WTC11 (cell line): ENCODE measurements at places on chromosomes 11 and 22.

DNA sequence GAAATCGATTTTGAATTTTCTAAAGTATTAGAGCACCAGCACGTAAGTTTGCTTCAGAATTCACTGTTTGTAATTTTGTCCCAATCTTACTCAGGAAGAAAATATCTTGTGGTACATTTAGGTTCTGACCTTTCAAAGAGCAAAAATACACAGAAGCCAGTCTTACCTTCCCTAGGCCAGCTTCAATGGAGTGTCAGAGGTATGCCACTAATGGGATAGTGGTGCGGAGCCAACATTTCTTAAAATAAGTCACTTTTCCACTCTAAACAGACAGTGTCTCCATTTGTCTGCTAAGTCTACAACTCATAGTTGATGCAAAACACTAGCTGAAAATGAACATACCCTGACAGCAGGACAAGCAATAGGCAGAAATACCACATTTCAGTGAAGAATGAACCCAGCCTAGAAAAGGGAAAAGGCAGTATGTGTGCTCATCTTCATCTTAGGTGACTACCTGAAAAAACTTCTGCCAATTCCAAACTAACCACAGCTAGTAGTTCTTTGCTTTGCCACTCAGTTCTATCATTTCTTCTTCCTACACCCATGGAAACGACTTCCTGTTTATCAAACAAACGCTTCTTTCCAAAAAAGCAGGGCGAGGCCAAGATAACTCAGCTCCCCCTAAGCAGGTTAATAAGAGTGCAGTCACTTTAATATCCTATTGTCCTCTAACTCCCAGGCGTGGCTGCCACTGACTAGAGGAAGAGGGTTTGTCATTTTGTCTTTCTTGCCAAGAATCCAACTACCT, 94.0 kb upstream of the APOA1 start:
- no peak for DNase-seq

GRCh38 chr11:44840521-44841251, 110.0 kb downstream of the TP53I11 start:
- DNase-seq, result no peak

GRCh38 chr22:41382610-41383009, 868 bp downstream of the TEF start:
- no peak for DNase-seq

- DNase-seq, result peak; percentile 70
These were observed 38.1 kb upstream of the CALCB start for GRCh38 chr11:15035283-15035682.

GRCh38 chr11:96260067-96260511, 82.9 kb downstream of the MAML2 start:
- no peak for DNase-seq

- peak; percentile 28 for DNase-seq
These were observed 9.2 kb downstream of the EXT2 start for GRCh38 chr11:44104481-44105294.

DNA sequence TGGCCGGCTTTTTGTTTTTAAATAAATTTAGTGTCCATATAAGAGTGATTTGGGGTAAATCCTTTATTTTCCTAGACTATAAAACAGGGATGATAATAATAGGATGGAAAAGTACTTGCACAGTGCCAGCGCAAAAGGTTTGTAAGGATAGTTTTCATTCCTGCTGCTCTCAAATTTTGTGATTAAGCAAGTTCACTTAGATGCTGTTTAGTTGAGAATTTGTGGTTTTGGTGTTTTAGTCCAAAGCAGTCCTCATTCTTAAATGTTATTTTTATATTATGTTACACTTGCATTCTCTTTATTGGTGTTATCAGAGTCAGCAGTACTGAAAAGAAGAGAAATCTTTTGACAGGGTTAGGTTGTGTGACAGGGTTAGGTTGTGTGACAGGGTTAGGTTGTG, 47.9 kb downstream of the PPP6R3 start:
- no peak for DNase-seq
